T-helper 17 cell (primary cell): ENCODE measurements at places on chromosomes 1 and 21. TPM values are rescaled to one million over a fixed set of nuclear protein-coding genes. Genes with fewer than 3 reads are reported as not detected.

The VSIG8 gene
- total RNA-seq: not detected

The FBXO2 gene
- total RNA-seq: 1.3 TPM

The SPATC1L gene
- 2.6 TPM for total RNA-seq

The VANGL2 gene
- not detected for total RNA-seq

The CITED4 gene
- 17.2 TPM for total RNA-seq

The PRMT6 gene
- 6.4 TPM for total RNA-seq

The FCER1G gene
- 8.3 TPM for total RNA-seq

The PLA2G5 gene
- not detected for total RNA-seq

The POU3F1 gene
- total RNA-seq: 0.17 TPM

The RBM11 gene
- total RNA-seq: 1.5 TPM

The LCE3A gene
- total RNA-seq: not detected

The LRRC42 gene
- 5.8 TPM for total RNA-seq

The OLIG2 gene
- not detected for total RNA-seq

GRCh38 chr1:19622204-19622603 is 21.9 kb upstream of the NBL1 start:
- peaks cover 11% of the 10 kb centered on the region for H3K4me1 ChIP-seq
- no peaks in the 10 kb centered on the region for H3K36me3 ChIP-seq
- H3K4me3 ChIP-seq: no peak overlapping the region
- no peak for DNase-seq

DNA sequence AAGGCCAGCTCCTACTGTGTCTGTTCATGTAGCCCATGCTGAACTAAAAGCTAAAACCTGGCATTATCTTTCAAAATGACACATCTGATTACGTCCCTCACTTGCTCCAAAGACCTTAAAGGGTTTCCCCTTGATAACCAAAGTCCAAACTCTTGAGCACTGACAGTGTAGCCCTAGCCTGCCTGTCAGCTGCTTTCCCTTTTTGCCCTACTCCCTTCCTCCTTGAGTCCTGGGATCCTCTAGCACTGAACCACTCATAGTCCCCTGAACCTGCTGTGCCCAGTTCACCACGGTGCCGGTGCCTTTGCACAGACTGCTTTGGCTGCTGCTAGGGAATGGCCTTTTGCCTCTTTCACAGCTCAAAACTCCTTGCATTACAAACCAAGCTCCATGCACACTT is 67.5 kb downstream of the PLXNA2 start:
- H3K27me3 ChIP-seq: peaks cover 46% of the 10 kb centered on the region
- H3K4me3 ChIP-seq: no peak overlapping the region
- H3K27ac ChIP-seq: no peak overlapping the region
- H3K36me3 ChIP-seq: no peaks in the 10 kb centered on the region

- H3K4me3 ChIP-seq: no peak overlapping the region
- peaks cover 2% of the 10 kb centered on the region for H3K36me3 ChIP-seq
- no peaks in the 10 kb centered on the region for H3K4me1 ChIP-seq
- no peaks in the 10 kb centered on the region for H3K27me3 ChIP-seq
- DNase-seq: no peak
- H3K27ac ChIP-seq: no peak overlapping the region
Observed at GRCh38 chr1:5856246-5856815, 135.9 kb downstream of the NPHP4 start.

DNA sequence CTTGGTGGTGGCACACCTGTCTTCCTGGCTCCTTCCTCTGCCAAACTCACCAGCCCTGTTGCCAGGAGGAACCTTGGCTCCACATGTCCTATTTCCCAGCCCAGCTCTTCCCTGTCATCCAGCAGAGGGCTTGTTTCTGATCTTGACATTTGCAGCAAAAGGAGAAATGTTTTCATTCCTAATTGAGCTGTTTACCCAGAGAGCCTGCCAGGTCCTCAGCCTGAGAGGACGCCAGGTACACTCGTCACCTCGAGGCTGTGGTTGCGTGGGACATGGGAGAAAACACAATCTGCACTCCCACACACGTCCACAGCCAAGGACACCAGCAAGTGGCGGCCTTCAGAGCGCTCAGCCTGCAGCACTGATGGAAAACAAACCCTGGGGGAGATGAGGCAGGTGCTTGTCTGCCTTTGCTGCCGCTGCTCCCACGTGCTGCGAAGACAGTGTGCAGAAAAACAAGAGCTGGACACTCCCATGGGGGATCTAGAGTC is 132.8 kb upstream of the CD34 start:
- H3K27ac ChIP-seq: no peak overlapping the region
- H3K27me3 ChIP-seq: peaks cover 45% of the 10 kb centered on the region
- peaks cover 2% of the 10 kb centered on the region for H3K36me3 ChIP-seq
- no peak for DNase-seq
- H3K4me3 ChIP-seq: no peak overlapping the region
- peaks cover 15% of the 10 kb centered on the region for H3K4me1 ChIP-seq

DNA sequence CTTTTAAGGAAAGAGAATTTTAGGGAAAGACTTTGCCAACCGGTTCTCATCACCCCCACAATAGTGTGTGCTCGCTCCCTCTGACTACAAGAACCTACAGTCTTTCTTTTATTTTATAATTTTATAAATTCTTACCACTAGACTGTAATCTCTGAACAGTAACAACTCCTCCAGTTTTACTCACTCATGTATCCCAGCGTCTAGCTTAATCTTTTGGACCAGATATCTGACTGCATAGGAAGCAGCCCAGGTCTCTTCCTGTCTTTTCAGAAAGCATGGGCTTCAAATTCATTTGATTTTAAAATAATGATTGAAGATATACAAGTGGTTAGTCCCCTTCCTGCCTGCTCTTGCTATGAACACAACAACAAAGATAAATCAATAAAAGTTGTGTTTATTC is 19.0 kb upstream of the DUSP10 start:
- no peaks in the 10 kb centered on the region for H3K36me3 ChIP-seq
- DNase-seq: no peak
- H3K4me1 ChIP-seq: peaks cover 8% of the 10 kb centered on the region
- peak overlapping the region; percentile 45 for H3K27ac ChIP-seq
- no peaks in the 10 kb centered on the region for H3K27me3 ChIP-seq

DNA sequence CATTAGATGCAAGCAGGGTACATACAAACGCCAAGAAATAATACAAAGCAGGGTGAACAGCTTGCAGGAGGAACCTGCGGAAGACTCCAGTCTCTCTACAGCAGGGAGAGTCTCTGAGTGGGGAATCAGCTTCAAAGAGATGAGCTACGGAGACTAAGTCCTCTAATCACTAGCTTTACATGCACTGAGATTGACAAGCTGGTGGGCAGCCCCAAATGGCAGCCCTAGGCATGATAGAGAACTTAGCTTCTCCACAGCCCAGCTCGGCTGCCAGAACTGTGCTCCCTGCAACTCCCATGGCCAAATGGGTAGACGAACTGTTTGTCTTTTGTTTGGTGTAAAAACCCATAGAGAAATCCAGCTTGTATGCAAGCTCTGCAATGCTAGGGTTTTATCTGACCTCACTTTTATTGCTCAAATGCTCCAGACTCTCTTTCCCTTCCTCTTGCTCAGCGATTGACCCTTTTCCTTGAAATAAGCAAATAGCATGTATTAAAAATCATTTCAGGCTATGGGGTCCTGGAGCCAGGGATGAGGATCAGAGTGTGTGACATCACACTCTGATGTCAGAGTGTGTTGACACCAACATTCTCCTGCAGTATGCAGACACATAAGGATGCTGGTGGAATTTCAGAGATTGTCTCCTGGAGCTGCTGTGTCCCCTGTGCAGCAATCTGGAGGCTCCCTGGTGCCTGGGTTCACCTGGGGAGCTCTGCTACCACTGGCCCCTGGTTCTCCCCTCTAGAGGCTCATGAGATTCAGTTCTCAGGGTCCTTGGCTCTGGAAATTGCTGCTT is 238.5 kb downstream of the TTLL7 start:
- DNase-seq: no peak

DNA sequence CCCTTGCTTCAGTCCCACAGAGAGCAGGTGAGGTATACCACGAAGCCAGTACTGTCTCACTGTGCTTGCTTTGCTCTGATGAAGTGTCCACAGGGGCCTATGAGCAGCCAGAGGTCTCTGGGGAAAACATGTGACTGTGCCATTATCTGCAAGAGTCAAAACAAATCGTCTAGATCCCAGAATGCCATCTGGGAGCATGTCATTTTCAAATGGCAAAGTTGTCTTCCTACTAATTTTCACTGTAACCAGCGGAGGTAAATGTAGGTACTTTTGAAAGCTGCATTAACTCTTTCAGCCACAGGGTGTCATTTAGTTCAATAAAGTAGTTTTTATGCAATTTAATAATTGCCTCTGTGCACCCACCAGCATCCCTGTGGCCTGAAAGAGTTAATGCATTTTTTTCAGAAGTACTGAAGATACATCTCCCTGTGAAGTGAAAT is 173.6 kb upstream of the SGIP1 start:
- H3K27me3 ChIP-seq: no peaks in the 10 kb centered on the region
- no peak overlapping the region for H3K4me3 ChIP-seq
- peaks cover 18% of the 10 kb centered on the region for H3K36me3 ChIP-seq
- no peak for DNase-seq
- H3K4me1 ChIP-seq: peaks cover 52% of the 10 kb centered on the region
- peak overlapping the region; percentile 81 for H3K27ac ChIP-seq

- no peaks in the 10 kb centered on the region for H3K4me1 ChIP-seq
- no peaks in the 10 kb centered on the region for H3K36me3 ChIP-seq
- H3K27ac ChIP-seq: no peak overlapping the region
- DNase-seq: no peak
- H3K27me3 ChIP-seq: peaks cover 4% of the 10 kb centered on the region
- no peak overlapping the region for H3K4me3 ChIP-seq
Observed at GRCh38 chr1:58442114-58442513, 104.4 kb downstream of the OMA1 start.

GRCh38 chr1:8873506-8874229 is 4.8 kb downstream of the ENO1 start:
- H3K4me3 ChIP-seq: peak overlapping the region; percentile 28
- no peaks in the 10 kb centered on the region for H3K27me3 ChIP-seq
- peak overlapping the region; percentile 95 for H3K27ac ChIP-seq
- DNase-seq: no peak
- H3K4me1 ChIP-seq: peaks cover 41% of the 10 kb centered on the region

GRCh38 chr1:231684356-231685244 is 58.0 kb downstream of the DISC1 start:
- peaks cover 7% of the 10 kb centered on the region for H3K4me1 ChIP-seq
- no peak for DNase-seq
- no peaks in the 10 kb centered on the region for H3K27me3 ChIP-seq
- no peak overlapping the region for H3K27ac ChIP-seq
- peaks cover 3% of the 10 kb centered on the region for H3K36me3 ChIP-seq

DNA sequence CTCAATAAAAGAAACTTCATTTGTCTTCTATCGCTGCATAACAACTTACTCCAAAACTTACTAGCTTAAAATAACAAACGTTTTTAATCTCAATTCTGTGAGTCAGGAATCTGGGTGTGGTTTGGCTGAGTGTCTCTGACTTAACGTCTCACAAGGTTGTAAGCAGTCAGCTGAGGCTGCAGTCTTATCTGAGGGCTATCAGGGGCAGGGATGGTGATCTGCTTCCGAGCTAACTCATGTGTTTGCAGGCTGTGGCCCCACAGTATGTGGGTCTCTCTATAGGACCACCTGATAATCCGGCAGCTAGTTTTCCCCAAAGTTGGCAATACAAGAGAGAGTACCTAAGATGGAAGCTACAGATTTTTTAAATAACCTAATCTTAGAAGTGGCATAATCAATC is 234.2 kb upstream of the FGGY start:
- no peak overlapping the region for H3K4me3 ChIP-seq
- no peaks in the 10 kb centered on the region for H3K27me3 ChIP-seq

GRCh38 chr21:42839271-42840231 is 39.8 kb downstream of the WDR4 start:
- no peak overlapping the region for H3K27ac ChIP-seq
- no peak for DNase-seq
- peaks cover 11% of the 10 kb centered on the region for H3K4me1 ChIP-seq
- H3K4me3 ChIP-seq: no peak overlapping the region
